A549 (cell line): ENCODE measurements at places on chromosomes 3 and 15.

DNA sequence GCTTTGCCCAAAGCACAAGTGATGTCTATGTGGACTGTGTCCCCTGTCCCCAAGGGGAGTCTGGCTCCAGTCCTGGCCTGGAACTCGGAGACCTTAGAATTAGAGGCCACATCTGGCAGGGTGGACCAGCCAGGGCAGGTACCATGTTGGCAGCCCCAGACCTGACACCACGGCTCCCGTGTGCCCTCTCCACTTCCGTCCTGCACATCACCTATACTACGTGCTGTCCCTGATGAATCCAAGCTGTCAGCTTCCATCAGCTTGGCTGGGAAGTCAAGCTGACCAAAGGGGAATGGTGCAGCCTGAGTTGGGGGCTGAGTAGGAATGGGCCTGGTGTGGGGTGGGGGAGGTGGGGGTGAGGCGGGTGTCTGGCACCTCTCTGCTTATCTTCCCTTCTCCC is 15.3 kb downstream of the C15orf39 start:
- no peak for DNase-seq

GRCh38 chr3:14439501-14440167 is 37.2 kb downstream of the SLC6A6 start:
- no peak for DNase-seq

- no peak for DNase-seq
Observed at GRCh38 chr3:124299831-124300230, 307.9 kb upstream of the ROPN1 start.

GRCh38 chr15:38705436-38706219 is 141.0 kb upstream of the RASGRP1 start:
- DNase-seq = no peak

GRCh38 chr3:40930131-40930538 is 269.2 kb upstream of the CTNNB1 start:
- no peak for DNase-seq

DNA sequence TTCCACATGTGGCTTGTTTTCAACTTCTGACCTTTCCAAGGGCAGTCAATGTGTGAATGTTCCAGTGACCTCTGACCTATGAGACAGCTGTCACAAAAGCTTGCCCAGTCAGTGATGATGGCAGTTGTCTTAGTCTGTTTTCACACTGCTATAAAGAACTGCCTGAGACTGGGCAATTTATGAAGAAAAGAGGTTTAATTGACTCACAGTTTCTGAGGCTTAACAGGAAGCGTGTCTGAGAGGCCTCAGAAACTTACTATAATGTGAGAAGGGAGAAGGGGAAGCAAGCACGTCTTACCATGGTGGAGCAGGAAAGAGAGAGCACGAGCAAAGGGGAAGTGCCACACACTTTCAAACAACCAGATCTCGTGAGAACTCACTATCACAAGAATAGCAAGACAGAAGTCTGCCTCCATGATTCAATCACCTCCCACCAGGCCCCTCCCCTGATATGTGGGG is 95.6 kb downstream of the ECT2 start:
- DNase-seq = no peak

- DNase-seq = peak; percentile 30
Observed at GRCh38 chr15:40430271-40430805, 10.4 kb upstream of the BAHD1 start.

DNA sequence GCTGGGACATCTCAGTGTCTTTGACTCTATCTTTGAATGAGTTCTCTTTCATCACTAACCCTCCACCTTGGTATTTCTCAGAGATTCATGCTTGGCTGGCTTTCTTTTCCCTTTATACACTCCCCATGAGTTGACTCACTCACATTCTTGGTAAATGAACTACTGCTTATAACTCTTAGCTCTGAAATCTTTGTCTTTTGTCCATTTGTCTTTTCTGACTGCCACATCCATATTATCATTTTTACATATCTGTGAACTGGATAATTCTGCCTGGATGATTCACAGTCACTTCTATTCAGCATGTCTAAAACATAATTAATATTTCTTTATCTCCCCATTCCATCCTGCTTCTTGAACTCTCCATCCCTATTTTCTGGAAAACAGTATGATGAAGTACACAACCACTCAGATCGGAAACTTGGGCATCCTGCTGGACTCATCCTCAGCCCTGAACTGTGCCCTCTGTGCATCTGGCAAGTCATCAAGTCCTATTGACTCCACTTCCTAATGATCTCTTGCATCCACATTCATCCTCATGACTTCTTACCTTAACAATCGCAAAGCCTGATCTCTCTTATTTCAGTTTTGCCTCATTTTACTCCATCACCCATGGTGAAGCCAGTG is 66.9 kb downstream of the KCNAB1 start:
- DNase-seq = no peak

GRCh38 chr15:73915082-73915481 is 11.2 kb upstream of the LOXL1 start:
- no peak for DNase-seq

DNA sequence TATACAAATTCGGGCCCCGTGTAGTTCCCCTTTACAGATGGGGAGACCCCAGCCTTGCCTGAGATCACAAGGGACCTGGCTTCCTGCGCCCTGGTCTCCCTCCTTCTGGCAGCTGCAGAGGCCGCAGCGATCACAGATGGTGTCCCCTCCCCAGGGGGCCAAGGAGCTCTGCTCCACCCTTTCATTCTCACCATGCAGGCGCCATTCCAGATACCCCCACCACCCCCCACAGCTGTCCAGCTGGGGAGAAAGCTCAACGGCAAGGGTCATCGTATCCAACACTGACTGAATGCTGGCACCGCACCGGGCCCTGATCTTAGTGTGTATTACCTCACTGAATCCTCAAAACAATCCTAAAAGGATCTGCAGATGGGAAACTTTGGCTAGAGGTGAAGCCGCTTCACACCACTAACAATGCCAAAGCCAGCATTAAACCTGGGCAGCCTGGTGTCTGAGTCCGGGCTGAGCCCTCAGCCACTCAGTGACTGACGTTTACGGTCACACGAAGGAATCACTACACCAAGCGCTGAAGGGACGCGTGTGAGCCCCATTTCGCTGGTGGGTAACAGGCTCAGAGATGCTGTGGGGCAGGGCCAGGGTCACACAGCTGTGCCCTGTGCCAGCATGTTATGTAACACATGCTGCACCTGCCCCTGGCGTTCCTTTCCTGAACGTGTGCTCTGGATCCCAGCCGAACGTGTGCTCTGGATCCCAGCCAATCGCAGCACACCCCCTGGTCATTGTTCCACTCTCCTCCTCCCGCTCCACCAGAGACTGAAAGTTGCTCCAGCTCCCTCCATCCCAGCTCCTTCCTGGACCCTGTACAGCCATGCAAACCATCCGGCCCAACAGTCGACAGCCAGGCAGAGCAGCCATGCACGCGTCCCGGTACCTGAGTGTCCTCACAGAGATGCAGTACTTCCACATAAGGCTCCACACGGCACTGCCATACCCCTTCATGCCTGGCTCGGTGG is 51.8 kb downstream of the IQSEC1 start:
- no peak for DNase-seq

DNA sequence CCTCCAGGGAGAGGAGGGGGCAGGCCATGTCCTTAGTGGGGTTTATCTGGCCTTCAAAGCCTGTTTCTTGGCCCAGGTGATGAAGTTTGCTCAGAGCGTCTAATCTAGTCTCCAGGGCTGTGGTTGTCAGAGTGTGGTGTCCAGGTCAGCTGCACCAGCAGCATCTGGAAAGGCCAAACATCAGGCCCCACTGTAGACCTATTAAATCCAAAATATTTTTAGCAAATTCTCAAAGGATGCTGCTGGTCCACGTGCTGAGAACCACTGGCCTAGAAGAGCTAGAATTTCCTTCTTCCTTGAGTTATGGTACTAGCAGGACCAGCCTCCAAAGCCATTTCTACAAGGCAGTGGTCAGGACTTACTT is 28.9 kb downstream of the SLC28A1 start:
- DNase-seq = no peak

DNA sequence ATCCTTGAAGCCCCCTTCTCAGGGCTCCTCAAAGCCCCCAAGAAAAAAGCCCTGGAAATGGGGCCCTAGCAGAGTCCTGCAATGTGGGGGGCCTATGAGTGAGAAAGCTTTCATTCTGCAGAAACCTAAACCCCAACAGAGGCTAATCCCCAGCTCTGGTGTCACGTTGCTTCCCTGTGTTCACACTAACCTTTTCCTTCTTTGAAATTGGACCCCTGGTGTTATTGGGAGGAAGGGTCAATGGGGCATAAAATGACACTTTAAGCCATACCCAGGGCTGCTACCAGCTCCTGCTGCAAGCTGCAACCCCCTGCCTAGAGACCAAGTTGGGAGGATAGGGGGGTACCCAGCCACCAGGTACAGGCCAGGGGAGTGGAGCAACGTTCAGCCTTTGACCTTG is 2.1 kb downstream of the CYP1A2 start:
- no peak for DNase-seq

DNA sequence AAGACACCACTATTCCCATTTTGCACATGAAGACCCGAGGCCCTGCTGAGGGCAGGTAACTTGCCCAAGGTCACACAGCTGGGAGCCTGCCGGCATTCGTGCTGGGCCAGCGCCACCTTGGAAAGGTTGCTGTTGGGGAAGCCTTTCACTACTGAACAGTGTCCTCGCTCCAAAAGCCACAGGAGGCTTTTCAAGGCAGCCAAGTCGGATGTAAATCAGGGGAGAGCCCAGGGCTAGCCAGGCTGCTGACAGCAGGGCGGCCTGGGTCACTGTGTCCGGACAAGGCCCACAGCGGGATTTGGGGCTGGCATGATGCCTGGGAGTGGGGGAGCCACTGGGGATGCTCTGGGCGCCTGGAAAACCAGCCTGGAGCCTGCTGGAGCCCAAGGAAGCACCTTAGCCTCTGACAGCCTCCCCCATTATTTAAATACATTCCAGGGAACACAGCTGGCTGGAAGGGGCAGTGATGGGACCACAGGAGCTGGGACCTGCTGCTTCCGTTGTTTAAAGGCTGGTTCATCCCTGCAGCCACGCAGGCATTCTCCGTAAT is 10.5 kb downstream of the SLC6A6 start:
- DNase-seq = no peak

DNA sequence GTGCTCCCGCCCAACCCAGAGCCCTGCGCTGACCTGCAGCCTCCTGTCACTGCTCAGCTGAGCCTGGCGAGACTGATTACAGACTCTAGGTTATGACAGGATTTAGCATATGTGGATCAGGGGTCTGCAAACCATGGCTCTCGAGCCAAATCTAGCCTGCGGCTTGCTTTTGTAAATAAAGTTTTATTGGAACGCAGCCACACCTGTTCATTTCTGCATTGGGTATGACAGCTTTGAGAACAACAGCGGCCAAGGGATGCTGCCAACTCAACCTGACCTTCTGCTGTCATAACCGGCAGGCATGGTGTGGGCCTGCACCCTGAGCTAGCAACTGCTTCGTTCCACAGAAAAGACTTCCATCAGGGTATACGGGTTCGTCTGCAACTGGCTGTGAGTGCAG is 50.5 kb upstream of the IQSEC1 start:
- DNase-seq = no peak

DNA sequence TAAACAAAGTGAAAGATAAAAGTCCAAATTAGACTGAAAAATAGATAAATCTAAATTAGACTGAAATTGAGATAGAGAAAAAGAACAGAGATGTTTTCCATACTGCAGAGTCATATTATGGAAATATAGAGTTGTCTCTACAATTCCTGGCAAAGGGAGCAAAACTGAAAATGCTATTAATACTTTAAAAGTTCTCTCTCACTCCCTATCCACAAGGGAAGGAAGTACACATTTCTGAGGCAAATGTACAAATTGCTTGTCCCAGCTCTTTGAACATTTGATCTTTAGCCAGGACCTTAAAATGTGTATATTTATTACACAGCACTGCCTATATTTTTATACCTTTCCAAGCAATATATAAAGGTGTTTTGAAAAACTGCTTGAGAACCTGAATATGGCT is 225.1 kb upstream of the SEMA6D start:
- DNase-seq = no peak
